Urinary bladder (tissue), 4 donors: ENCODE measurements at places on chromosomes 3 and 15. TPM values are rescaled to one million over a fixed set of nuclear protein-coding genes. Genes with fewer than 3 reads are reported as not detected.

CLDN18 gene
- total RNA-seq, result not detected

BFSP2 gene
- not detected for total RNA-seq

CGNL1 gene
- total RNA-seq, result 31.7 TPM

ECE2 gene
- total RNA-seq, result not detected

SAMD7 gene
- not detected for total RNA-seq

TTLL13 gene
- not detected for total RNA-seq

NOX5 gene
- 0.16 TPM for total RNA-seq

PIERCE2 gene
- total RNA-seq, result 3.8 TPM

MUC20 gene
- 12.7 TPM for total RNA-seq

VIPR1 gene
- 5.2 TPM for total RNA-seq

KCNAB1 gene
- total RNA-seq, result 4.9 TPM

WDR93 gene
- not detected for total RNA-seq

CAPN3 gene
- total RNA-seq, result 8.6 TPM

TCTA gene
- 11.1 TPM for total RNA-seq

PIAS1 gene
- total RNA-seq, result 79.8 TPM

LRRC31 gene
- not detected for total RNA-seq

MEIS2 gene
- 163 TPM for total RNA-seq

SORD gene
- 6.8 TPM for total RNA-seq

CFAP44 gene
- 30.4 TPM for total RNA-seq

CEP19 gene
- total RNA-seq, result 3.8 TPM

DNAH12 gene
- total RNA-seq, result 0.37 TPM

MOBP gene
- total RNA-seq, result 0.05 TPM

GOLGA8A gene
- 43.9 TPM for total RNA-seq

OIP5 gene
- total RNA-seq, result 6.1 TPM

CFAP100 gene
- total RNA-seq, result not detected

RASGRF1 gene
- 0.48 TPM for total RNA-seq
